ENCODE measurements at places on chromosomes 2 and 18.
A peak's percentile ranks its signal among the peaks of the same experiment; 100 is the strongest.

DNA sequence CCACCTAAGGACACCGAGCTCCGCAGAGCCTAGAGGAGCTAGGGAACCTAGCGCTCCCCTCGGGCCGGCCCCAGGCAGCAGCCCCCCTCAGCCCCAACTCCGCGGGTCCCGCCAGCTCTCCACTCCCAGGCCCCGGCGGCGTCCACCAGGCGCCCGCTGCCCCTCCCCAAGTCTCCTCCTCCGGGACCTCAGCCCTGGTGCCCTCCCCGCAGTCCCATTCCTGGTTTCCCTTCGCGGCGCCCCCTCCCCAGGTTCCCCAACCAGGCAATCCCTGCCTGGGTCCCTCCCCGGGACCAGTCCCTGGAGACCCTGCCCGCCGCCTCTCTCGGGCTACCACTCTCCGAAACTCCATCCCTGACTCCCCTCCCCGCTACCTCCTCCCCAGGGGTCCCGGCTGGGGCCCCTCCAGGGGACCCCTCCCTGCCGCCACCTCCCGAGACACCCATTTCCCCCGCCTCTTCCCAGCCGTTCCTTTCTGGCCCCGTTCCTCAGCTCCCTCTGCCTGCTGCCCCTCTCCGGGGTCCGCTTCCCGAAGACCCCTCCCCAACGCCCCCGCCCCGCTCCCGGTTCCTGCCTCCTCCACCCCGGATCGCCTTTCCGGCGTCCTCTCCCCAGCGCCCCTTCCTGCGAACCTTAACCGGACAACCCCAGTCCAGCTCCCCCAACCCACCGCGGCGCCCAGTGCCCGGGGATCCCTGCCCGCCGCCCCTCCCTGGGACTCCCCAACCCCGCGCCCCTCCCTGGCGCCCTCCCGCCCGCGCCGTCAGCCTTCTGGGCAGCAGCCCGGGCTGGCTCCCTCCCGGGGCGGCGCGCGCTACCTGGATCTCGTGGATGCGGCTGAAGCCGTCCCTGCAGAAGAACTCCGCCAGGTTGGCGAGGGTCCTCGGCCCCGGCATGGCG, 678 bp downstream of the CYP27C1 start:
- peak; percentile 42 for DNase-seq

DNA sequence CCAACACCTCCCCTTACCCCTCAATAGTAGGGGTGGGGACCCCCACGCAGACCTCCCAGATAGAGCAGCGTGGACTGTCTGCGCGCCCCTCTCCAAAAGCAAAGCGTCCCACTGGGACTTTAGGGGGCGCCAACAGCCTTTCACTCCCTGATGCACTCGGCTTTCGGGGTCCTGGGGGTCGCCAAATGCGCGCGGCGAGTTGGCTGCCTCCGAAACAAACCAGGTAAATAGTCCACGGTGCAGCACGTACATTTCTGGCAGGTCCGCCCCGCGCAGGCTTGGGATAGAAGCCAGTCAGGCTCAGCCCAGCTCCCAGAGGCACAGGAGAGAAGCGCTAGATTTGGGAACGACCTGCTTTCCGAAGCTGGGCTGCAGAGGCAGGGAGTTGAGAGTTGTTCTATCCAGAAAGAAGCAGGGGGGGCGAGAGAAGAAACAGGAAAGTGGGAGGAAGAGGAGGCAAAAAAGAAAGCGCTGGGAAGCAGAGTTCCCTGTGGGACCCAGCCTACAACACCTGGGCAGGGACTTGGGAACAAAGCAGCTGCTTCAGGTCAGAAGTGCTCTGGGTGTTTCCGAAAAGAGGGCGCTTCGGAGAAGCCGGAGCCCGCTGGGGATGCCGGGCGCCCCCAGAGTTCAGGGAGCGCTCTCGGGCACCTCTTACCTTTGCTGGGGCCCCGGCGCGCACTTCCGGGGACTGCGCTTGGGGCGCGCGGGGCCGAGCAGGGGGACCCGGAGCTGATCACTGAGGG, 544 bp downstream of the EVA1A start:
- DNase-seq = peak; percentile 36

GRCh38 chr2:132547090-132547687, 122.8 kb downstream of the LYPD1 start:
- peak; percentile 37 for DNase-seq

GRCh38 chr2:223232896-223233295, 180.9 kb downstream of the KCNE4 start:
- DNase-seq = no peak

DNA sequence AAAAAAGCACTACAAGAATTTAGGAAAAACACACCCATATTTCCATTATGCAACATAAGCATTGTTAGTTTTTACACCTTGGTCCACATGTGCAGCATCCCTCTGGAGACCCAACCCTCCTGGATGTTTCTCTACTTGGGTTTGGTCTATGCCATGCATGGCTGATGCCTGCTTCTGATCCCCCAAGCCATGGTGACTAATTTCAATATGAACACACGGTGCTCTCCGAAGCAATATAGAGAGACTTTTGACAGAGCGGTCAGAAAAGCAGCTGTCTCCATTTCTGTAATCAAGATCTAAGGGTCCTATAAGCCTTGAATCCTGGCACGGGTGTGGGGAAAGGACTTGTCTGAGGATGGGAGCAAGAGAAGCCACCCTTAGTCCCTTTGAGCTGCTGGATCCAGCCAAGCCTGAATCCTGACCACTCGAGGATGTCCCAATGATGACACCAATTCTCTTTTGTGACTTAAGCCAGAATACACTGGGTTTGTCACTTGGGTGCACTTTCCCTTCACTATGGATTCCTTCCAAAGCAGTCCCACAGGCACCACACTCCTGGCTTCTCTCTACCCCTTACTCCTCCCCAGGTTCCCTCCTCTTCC, 91.5 kb downstream of the ACTR2 start:
- DNase-seq = no peak

DNA sequence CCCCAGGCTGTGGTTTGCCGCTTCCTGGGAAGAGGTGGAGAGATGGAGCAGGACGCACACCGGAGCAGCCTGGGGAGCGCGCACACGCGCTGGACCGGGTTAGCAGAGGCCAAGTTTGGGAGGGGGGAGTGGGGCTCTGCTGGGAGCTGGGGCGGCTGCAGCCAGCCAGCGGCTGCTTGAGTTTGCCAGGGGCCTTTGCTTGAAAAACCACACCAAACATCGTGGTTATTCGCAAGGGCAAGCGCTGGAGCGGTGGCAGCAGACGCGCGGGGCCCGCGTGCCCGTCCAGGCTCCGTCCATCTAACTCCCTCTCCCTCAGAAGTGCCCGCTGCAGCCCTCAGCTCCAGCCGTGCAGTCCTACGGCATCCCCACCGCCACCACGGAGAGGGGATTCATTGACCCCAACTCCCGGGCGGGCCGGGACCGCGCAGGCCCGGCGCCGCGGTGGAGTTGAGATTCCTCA, 4.6 kb downstream of the PTGR3 start:
- DNase-seq = no peak

- DNase-seq = no peak
These were observed 54.6 kb upstream of the BCL2L11 start for GRCh38 chr2:111066062-111066593.

- no peak for DNase-seq
These were observed 49.0 kb downstream of the CERKL start for GRCh38 chr2:181607629-181608590.

GRCh38 chr2:15300624-15301573, 260.2 kb downstream of the NBAS start:
- DNase-seq = no peak

DNA sequence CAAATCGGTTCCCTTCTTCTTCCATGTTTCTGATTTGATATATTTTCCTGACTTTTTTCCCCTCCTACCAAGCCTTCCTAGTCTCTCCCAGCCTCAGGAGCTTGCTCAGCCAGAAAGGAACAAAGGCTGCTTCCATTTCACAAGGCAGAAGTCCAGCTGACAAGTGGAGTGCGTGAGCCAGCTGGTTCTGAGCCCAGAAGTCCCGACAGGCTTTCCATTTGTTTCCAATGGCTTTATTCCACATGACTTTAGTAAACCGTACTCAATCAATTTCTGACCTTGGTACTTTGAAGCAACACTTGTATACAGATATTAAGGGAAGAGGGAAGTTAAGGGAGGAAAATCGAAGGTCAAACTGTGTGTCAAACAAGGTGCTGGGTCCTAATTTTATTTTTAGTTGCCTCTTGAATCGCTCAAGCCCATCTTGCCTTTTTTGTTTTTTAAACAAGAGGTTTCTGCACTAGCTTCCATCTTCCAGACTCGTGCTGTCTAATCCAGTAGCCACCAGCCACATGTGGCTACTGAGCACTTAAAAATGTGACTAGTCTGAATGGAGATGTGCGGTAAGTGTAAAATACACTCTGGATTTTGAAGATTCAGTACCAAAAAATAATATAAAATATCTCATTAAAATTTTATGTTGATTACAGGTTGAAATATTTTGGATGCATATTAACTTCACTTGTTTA, 36.2 kb downstream of the WIPF1 start:
- DNase-seq = no peak

DNA sequence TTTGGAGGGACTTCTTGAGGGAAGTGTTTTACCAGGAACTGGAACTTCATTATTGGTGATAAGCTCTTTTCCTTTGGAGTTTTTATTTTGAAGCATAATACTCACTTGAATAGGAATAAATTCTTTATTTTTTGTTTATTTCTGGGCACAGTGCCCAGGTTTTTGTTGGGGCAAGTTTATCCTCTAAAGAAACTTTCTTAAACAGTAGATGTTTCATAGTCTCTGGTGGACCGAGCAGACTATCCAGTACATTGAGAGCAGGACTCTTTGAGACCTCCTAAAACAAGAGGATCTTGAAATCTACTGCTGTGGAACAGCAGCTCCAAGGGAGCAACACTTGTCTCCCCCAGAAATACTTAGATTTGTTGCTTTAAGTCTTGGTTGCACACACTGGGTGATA, 109.4 kb downstream of the PARD3B start:
- DNase-seq = no peak

DNA sequence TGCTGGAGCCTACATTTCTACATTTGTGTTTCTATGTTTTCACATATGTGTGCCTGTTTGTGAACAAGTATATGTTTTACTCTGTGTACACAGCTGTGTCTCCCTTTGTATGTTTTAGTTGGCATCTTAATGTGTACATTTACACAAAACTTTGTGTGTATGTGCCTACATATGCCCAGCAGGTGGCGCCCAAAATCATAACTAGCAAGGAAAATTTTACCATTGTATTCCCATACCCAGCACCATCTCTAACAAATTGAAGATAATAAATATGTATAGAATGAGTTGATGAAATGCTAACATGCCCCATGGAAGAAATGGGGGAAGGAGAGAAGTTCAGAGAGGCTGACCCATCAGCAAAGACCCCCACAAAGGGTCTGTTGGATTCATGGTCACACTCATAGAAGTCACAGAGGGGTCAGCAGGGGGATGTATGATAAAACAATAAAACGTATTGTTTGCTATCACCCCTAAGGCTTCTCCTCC, 48.1 kb downstream of the PKDCC start:
- peak; percentile 52 for DNase-seq

DNA sequence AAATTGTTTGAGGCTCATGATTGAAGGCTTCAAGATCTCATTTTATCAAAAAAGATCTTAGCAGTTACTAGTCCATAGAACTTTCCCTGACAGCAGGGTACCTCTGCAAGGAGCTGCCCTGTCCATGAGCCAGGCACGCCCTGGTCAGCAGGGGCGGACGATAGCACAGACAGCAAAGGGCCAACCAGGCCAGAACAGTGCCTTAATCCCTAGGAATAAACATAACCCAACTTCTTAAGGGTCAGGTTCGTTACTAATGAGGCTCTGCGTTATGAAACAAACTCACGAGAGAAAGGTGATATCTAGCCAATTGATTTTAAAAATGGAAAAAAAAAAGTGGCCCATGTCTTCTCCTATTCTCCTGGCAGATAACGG, 59.2 kb downstream of the BCL2 start:
- no peak for DNase-seq

GRCh38 chr18:23226391-23226790, 91.1 kb downstream of the CABLES1 start:
- no peak for DNase-seq
